Psoas muscle (tissue), 8 donors: ENCODE measurements at places on chromosomes 11 and 22.

DNA sequence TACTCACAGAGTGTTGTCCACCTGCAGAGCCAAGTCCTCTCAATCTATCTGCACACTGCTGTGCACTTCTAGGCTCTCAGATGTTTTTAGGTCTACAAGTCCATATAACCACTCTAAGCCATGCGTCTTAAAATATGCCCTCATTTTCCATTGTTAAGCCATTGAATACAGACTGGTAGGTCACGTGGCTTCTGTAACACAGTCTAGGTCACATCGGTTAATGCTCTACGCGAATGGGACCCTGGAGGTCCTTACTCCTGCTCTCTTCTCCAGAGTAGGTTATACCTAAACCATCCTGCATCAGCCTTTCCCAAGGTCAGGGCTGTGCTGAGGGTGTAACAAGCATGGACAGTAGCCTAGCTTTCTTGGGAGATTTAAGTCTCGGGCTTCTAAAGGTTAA is 819 bp downstream of the JAML start:
- DNase-seq = no peak

GRCh38 chr11:46599340-46600193 is 5.7 kb upstream of the AMBRA1 start:
- DNase-seq = no peak

- DNase-seq = no peak
These were observed 46.8 kb downstream of the NAT10 start for GRCh38 chr11:34151916-34152845.

- no peak for DNase-seq
These were observed 95.9 kb upstream of the DDI1 start for GRCh38 chr11:103940551-103940950.

DNA sequence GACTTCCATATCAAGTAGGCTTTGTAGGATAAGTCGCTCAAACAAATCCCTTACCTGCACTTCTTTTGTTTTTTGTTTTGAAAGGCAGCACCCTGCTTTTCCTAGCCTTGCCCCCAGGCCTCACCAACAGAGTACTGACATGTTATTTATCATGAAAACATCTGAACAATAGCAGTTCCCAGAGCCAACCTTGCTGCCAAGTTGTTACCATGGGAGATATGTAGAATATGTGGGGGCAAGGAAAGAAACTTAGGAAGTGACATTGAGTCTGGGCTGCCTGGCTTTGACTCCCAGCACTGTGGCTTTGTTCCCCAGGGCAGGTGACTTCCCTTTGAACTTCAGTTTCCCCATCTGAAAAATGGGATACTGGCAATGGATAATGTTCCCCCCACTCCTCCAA is 53.4 kb upstream of the CRYBB3 start:
- no peak for DNase-seq

DNA sequence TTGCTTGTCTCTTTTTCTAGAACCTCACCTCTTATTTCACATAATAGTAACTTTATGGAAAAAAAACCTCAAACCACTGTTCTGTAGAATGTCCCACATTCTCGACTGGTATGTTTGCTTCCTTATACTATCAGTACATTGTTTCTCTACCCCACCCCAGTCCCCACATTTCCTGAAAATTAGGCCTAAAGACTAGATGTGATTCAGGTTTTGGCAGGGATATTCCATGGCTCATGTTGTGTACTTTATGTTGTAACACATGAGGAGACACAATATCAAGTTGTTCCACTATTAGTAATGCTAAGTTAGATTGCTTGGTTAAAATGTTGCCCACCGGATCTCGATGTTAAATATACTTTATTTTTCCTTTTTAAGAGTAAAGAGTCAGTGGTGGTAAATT is 34.7 kb downstream of the DDIAS start:
- no peak for DNase-seq

DNA sequence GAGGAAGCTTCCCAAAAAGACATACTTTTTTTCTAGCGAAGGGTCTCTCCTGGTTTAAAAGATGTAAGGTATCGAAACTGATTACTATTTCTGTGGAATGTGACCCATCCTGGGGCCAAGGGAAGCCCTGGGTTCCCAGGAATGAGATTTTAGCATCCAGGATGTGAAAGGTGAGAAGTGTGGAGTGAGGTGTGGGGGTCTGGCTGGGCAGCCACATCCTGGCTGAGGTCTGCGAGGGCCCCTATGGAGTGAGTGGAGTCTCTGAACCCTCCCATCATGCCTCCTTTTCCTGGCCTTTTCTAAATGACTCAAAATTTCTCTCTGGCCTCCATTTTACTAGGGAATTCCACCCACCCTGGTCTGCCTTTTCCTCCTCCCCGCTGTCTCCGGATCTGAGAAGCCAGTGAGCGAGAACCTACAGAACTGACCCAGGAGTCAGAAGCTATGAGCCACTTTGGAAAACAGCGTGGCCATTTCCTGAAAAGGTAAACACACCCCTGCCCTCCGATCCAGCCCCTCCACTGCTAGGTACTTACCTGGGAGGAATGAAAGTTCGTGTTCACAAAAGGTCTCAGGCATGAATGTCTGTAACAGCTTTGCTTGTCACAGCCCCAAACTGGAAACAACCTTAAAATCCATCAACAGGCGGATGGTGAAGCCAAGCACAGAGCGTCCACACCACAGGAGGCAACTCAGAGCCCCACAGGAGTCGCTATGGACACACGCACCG is 27.7 kb upstream of the SHANK2 start:
- no peak for DNase-seq

DNA sequence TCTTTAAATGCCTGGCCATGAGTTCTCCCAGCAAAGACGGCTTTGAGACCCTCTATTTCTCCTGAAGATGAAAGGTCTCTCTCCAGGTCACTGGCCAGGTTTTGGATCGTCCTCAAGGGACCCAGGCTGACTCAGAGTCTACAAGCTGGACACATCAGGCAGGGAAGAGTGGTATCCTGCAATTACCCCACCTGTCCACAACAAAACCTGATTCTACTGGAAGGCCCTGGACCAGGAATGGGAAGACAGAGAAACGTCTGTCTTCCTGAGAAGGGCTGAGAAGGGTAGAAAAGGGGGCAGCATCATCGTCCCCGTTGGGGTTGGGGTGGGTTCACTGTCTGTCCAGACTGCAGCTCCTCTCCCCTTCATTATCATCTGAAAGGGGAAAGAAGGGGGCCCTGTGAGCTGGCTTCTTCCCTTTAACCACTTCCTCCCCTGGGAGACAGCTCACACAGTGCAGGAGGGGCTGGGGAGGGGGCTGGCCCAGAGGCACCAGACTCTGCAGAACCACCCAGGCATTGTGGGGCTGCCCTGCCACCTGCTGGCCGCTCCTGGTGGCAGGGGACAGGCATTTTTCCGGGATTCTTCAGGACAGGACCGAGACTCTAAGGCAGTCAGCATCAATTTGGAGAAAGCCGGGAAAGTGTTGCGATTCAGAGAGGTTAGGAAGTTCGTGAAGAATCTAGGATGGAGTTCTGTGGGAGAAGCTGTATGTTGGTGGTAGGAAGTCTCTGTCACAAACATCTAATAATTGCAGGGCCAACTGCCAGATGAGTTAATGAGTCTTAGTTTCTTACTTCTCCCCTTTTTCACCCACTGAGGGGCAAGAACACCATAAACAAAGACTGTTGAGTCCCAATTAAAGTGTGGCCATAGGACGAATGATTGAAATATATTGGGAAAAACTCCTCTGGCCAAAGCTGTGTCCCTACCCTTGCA is 57.6 kb downstream of the SYN3 start:
- peak; percentile 77 for DNase-seq

- DNase-seq = no peak
These were observed 25.4 kb downstream of the LARGE2 start for GRCh38 chr11:45947885-45948284.

DNA sequence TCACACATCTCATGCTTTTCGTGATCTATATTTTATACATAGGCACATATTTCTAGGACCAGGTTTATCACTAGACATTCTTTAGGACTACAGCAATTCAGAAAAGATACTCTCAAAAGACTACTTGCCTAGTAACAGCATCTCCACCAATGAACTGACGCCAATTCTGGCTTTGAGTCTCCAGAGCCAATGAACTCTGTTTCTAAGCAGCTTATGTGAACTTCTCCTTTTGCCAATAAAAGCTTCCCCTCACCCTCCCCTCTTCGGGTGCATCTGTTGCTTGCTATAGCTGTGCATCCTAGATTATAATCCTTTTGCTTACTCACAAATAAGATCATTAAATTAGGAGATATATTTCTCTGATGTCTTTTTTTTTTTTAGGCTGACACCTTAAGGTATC is 11.4 kb upstream of the ANKK1 start:
- DNase-seq = no peak

GRCh38 chr22:26534874-26535602 is 22.8 kb upstream of the TFIP11 start:
- DNase-seq = no peak

GRCh38 chr11:95365348-95365747 is 134.3 kb upstream of the SESN3 start:
- no peak for DNase-seq

GRCh38 chr11:9133956-9134355 is 42.6 kb upstream of the SCUBE2 start:
- no peak for DNase-seq

- no peak for DNase-seq
These were observed 286.4 kb downstream of the DYNC2H1 start for GRCh38 chr11:103395612-103396011.

GRCh38 chr22:45997077-45997776 is 20.3 kb upstream of the WNT7B start:
- DNase-seq = peak; percentile 91

DNA sequence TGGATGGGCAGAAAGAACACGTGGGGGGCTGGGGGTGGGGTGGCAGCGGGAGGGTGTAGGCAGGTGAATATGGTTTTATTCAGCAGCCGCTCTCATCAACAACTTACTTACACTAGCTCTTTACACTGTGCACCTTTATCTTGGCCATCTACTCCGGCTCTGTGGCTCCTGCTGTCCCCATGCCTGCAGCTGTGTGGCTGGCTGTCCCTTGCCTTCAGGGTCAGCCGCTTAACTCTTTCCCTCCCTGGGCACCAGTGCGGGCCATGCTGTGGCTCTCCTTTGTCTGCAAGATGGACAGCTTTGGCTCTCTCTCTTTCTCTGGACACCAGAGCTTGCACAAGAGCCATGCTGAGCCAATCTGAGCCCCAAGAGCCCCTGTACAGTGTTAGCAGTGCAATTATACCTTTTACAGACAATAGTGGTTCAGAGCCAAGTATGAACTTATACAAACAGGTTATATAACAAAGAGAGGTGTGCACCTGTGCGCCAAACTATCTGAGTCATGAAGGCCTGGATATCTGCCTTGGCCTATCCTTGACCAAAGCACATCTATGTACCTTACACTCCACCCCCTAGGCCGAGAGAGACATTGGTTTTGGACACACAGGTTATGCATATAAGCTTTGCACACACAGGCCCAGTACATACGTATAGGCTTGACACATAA is 94.3 kb upstream of the CTSC start:
- DNase-seq = no peak

DNA sequence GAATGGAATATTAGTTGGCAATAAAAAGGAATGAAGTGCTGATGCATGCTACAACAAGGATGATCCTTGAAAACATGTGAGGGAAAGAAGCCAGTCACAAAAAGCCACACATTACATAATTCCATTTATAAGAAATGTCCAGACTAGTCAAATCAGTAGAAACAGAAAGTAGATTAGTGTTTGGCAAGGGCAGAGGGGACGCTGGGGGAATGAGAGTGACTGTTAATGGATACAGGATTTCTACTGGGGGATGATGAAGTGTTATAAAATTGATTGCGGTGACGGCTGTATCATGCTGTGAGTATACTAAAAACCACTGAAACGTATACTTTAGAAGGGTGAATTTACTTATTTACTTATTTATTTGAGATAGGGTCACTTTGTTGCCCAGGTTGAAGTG is 57.9 kb downstream of the C11orf58 start:
- no peak for DNase-seq

DNA sequence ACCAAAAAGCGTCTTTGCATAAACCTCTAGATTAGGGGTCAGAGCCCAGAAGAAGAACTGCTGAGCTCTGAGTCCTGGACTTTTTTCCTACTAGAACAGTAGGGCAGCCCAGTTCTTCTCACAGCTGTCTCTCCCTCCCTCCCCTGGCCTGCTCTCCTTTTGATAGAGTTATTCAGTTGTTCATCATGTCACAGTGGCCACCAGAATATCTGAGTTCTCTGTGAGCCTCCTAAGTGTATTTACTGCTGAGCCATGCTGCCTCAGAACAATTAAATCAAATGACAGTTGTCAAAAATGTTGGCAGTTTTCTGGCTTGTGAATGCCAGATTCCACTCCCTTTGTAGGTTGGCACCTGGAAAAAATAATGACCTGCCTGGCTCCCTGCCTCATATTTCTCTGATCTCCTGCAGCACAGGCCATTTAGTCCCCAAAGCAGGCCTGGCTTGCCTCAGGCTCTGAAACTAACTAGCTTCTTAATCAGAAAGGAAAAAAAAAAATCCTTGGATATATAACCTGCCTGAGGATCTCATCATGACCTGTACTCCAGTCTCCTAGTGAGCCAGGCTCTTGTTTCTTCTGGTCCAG is 377.4 kb upstream of the LARGE1 start:
- no peak for DNase-seq

- no peak for DNase-seq
These were observed 28.1 kb downstream of the SBF2 start for GRCh38 chr11:10265936-10266335.

GRCh38 chr22:27286711-27287110 is 514.8 kb downstream of the MN1 start:
- DNase-seq = no peak

- no peak for DNase-seq
These were observed 56.0 kb downstream of the CTTN start for GRCh38 chr11:70454197-70454767.

GRCh38 chr11:102114032-102114431 is 3.8 kb downstream of the YAP1 start:
- DNase-seq = no peak

DNA sequence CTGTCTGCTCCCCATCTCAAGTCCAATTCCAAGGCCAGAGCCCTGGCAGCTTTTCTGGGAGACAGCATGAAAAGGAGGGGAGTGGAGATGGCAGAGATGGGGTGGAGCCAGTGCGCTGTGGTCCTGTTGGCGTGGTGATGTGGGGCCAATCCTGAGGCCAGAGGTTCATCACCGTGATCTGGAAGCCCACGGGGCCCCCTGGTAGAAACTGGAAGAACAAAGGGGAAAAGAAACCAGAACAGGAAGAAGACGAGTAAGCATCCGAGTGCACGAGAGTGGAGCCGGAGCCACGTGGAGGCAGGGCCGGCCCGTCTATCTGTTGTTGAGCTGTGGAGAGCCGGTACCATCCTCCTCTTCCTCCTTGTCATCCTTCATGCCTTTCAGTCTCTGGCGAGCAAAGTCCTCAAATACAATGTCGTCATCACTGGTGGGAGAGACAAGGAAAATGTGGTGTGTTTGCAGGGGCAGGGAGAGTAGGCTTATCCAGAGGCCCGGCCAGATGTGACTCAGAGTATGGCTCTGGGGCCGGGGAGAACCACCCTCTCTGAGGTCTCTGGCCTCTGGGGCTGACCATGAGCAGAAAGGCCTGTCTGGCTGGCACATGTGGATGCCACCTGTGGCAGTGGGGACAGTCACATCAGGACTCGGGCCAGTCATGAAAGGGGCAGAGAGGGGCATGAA is 25.4 kb downstream of the TPBGL start:
- DNase-seq = peak; percentile 54

DNA sequence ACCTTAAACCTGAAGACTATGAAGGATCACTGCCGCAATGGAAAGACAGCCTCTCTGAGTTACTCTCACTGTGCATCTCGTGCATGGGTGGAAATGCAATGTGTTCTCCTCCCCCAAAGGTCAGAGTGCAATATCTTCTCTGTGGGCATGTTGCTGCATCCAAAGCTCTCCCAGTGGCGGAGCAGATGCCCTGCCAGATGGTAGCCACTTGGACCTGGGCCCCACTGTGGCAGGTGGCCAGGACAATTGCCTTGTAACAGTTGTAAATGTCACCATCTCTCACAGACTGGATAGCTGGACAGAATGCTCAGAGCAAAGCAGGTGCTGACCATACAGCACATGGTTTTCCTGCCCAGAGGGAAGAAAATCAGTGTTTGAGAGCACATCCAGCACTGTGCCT is 542.0 kb downstream of the FAM181B start:
- no peak for DNase-seq
